Activated CD4-positive, alpha-beta T cell treated with anti-CD3 and anti-CD28 coated beads, Interleukin-2, amount 10 ng/mL, durations not matched to agents 7 days and 5 days (primary cell): ENCODE measurements at places on chromosomes 16 and 17. TPM values are rescaled to one million over a fixed set of nuclear protein-coding genes. Genes with fewer than 3 reads are reported as not detected.

- H3K27me3 ChIP-seq, result no peaks in the 10 kb centered on the region
- no peak overlapping the region for H3K27ac ChIP-seq
- no peak overlapping the region for H3K4me3 ChIP-seq
- no peak for DNase-seq
- no peaks in the 10 kb centered on the region for H3K36me3 ChIP-seq
- no peaks in the 10 kb centered on the region for H3K4me1 ChIP-seq
These were observed 244.8 kb downstream of the MAF start for GRCh38 chr16:79355600-79356358.

DNA sequence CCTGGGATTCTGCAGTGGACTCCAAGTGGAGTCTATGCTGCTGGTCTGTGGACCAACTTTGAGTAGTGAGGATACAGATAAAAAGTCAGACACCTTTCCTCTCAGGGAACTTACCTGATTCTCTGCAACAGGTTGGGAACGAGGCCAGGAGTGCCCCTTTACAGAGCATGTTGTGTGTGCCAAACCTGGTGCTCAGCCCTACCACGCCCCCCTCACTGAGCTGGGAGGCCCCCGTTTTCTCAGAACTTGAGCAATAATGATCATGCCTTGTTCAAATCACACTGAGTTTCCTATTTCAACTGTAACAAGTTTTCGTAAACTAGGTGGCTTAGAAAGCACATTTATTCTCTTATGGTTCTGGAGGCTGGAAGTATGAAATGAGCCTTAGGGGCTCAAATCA lies 182.0 kb downstream of the COPRS start:
- no peaks in the 10 kb centered on the region for H3K36me3 ChIP-seq
- no peak for DNase-seq
- no peak overlapping the region for H3K4me3 ChIP-seq

GRCh38 chr16:88685156-88686061 lies 898 bp downstream of the SNAI3 start:
- H3K4me3 ChIP-seq, result peak overlapping the region; percentile 79
- H3K27ac ChIP-seq, result peak overlapping the region; percentile 71

GRCh38 chr17:66339561-66339960 lies 37.1 kb downstream of the PRKCA start:
- H3K36me3 ChIP-seq, result peaks cover 55% of the 10 kb centered on the region
- DNase-seq, result no peak
- peak overlapping the region; percentile 71 for H3K27ac ChIP-seq
- no peaks in the 10 kb centered on the region for H3K27me3 ChIP-seq

TBC1D3G gene
- not detected for total RNA-seq

PIMREG gene
- 16.4 TPM for total RNA-seq
